ENCODE measurements at places on chromosomes 1 and 21. TPM values are rescaled to one million over a fixed set of nuclear protein-coding genes. Genes with fewer than 3 reads are reported as not detected.

DNA sequence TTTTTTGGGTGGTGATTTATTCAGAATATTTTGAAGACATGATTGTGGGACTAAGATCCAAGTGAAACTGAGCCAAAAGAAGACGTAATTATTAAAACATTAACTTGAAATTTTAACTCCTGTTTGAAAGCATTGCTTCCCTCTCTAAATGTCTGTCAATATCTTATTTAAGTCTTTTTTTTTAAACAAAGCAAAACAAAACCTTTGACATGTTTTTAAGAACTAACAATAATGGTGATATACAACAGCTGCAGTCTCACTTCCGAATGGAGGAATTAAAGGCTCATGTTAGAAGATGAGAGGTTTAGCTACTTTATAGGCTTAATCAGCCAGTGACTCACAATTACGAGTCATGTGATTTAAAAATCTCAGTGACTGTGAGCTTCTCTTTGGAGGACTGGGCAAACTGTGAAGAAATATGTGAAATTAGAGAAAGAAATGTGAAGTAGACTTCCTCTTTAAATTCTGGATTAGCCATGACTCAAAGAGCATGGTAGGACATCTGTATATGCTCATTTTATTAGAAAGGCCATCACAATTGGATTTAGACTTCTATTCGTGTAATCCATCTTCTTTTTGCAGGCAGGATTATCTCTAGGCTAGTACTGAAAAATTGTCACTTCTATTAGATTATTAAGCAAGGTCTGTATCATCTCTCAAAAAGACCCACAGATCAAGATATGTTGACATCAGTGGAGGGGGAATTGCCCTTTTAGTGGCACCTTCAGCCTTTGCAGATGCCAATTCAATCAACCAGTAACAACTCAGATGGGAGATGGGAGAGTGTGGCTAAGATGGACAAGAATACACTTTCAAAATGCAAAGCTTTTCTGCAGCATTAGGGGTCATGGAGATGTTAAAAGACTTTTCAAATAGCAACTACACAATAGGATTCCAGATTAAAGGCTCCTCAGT is 28.7 kb downstream of the KCNA3 start:
- H3K4me1 ChIP-seq = no peaks in the 10 kb centered on the region
- no peak overlapping the region for H3K4me3 ChIP-seq
- H3K27ac ChIP-seq = no peak overlapping the region

PGLYRP3 gene
- not detected for total RNA-seq

ITLN2 gene
- 7.8 TPM for total RNA-seq

- DNase-seq = no peak
- peaks cover 31% of the 10 kb centered on the region for H3K4me1 ChIP-seq
- H3K36me3 ChIP-seq = no peaks in the 10 kb centered on the region
- no peak overlapping the region for H3K27ac ChIP-seq
These were observed 229.2 kb downstream of the RHOU start for GRCh38 chr1:228964178-228965089.

GPR25 gene
- not detected for total RNA-seq

DNA sequence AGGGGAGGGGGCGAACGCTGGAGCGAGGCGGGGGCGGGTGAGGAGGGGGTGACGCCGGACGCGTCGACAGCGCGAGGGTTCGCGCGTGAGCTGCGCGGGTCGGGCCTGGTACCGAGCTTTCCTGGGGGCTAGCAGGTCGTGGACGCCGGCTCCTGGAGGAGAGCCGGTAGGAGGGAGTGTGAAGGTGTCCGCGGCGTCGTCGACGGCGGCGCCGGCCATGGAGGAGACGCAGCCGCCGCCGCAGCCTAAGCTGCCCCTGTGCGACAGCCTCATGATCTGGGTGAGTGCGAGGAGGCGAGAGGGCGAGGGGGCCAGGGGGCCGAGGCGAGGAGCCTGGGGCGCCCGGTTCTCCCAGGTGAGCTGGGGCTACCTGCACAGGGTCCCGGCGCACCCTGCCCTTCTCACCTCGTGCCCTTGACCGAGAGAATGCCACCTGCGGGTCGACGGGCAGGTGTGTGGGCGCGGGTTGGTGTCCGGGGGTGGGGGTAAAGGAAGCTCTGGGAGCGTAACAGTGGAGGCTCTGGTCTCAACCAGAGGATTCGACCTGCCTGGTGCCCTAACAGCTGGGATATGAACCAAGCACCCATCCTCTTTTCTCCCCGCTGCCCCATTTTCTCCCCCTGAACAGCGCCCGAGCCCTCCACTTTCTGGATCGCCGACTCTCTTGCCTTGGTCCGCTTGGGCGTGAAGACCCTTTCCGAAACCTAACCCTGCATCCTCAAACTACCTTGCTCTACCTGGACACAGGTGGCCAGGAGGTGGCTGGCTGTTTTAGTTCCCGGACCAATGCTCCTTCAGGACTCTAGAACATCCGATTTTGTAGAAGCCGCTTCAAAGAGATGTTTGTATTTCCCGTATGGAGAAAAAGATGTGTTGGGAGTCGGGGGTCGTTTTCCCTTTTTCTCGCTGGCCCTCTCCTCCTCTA is at the start of gene HOOK1:
Gene HOOK1, plus strand, starts transcription at position 49 of the 925 bp plus-strand sequence. Its CDS starts 169 bp downstream, at position 218.
- DNase-seq = no peak
- H3K27me3 ChIP-seq = no peaks in the 10 kb centered on the region
- peak within 1 kb of the TSS; percentile 76 for H3K27ac ChIP-seq
- no peaks in the 10 kb centered on the region for H3K36me3 ChIP-seq
- H3K4me3 ChIP-seq = peak within 1 kb of the TSS; percentile 68

GRCh38 chr1:228968891-228969606 is 233.8 kb downstream of the RHOU start:
- H3K4me3 ChIP-seq = no peak overlapping the region
- H3K4me1 ChIP-seq = peaks cover 41% of the 10 kb centered on the region
- 0 out of 2 replicates have a peak overlapping the region, but pooled peaks have one; percentile 30 for H3K27ac ChIP-seq
